Fibroblast of skin of back (primary cell): ENCODE measurements at places on chromosomes 3 and 15.
A peak's percentile ranks its signal among the peaks of the same experiment; 100 is the strongest.

DNA sequence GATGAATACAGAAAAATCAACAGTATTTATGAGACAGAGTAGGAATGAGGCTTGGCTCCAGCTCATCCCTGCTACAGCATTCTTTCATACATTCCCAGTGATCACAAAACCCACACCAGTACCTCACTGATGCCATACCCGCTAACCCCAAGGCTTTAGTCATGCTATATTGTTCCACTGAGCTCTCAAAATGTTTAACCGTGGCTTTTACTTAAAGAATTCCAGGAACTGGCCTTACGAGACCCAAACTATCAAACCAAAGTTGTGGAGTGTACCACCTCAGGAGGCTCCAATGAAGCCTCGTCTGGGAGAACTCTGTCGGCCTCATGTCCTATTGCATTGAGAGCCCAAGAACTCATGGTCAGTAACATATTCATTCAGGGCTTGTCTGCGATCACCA is 278.9 kb downstream of the ULK4 start:
- DNase-seq = peak; percentile 96

- DNase-seq = peak; percentile 60
Observed at GRCh38 chr3:108914774-108915641, 38.7 kb downstream of the GUCA1C start.

GRCh38 chr3:4774531-4774930 is 204.7 kb upstream of the BHLHE40 start:
- DNase-seq = no peak

GRCh38 chr15:82921242-82921641 is 31.3 kb downstream of the HOMER2 start:
- no peak for DNase-seq

DNA sequence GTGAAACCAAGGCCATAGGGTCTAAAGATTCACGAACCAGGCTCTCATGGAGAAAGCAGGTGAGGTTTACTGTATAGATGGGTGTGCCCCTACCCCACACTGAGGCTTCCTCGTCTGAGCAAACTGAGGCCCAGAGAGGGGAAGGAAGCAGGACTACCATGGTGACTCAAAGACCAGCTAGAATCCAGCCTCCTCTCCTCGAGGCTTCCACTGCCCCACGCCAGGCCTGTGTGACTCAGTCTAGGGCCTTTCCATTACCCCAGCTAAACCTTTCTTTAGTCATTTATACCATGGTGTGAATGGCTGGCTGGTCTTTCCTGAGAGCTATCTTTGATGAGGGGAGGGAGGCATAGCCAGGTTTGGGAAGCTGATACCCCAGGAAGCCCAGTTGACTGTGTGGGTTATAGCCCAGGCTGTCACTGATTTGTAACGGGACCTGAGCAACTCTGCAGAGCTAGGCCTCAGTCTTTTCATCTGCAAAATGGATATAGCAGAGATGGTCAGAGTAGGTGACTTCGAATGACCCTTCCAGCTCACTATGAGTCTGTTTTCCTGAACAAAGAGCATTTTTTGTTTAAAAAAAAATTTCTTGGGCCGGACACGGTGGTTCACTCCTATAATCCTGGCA is 3.0 kb upstream of the RHO start:
- DNase-seq = peak; percentile 45

DNA sequence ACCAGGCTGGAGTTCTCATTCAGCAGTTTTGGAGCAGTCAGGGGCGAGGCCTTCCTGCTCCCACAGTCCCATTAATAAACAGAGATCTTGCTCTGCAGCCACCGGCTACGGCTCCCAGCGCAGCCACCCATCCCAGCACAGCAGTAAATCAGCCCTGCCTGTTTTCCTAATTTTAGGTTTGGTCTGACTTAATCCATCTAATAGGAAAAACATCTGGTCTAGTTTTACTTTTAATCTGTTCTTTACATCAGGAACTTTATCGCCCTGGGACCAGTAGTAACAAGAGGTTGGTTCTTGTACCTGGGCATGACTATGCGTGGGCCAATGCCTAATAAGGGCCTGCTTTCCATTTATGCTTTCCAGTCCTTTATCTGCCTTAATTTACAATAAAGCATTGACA is 264.0 kb upstream of the DPH6 start:
- no peak for DNase-seq

- peak; percentile 86 for DNase-seq
Observed at GRCh38 chr15:92930776-92931175, 30.7 kb downstream of the CHD2 start.

DNA sequence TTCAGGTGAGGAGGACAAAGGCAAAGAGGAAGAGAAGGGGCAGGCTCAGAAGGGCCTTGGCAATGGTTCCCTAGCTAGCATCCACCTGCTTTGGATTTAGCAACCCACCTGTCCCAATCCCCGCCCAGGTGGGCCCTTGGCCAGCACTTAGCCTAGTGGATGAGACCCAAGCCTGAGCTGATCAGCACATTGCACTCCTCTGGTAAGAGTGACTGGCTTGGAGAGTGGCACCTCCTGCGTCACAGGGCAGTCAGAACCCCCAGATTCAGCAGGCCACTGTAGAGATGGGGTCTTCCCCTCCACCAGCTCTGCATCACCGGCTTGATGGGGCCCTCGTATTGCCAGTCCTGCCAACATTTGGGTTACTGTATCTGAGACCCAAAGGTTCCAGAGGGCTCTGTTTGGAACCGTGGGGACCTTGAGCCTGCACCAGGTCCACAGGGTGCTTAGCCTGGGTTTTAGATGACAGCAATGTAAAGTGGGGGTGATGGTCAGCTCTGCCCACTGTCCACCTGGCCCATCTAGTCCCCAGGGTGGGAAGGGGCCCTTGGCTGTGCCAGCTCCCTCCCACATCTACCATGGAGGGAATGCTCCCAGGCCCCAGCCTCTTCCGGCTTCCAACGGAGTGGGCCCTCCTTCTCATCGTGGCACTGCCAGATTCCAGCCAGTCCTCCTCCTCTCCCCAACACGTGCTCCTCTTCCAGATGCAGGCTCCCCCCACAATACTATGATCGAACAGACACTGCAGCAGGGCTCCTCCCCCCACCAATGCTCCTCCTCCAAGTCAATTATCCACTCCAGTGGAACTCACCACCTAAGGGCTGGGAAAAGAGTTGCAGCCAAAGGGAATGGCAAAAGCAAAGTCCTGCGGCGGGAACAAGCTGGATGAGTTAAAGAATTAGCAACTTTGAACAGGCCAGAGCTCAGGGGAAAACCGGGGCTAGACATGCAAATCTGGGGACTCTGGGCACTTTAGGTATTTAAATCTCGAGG is 45.7 kb downstream of the LHFPL4 start:
- DNase-seq = no peak

GRCh38 chr15:85168642-85169173 is 187.1 kb downstream of the PDE8A start:
- no peak for DNase-seq

DNA sequence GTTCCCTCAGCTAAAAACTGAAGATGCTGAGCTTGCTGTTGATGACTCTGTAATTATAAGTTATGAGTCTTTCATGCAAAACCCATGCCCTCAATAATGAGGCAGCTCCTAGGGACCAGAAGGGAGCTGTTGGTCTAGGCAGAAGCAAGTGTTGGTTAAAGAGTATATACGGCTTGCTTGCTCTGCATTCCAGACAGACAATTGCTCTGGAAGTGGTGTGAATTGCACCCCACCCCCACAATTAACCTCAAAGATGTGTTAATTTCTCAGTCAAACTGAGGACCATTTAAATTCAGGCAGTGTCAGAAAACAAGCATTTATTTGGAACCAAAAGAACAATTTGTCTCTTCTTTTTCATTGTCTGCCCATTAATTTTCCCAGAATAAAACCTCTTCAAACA is 163.5 kb upstream of the EOMES start:
- no peak for DNase-seq

- peak; percentile 42 for DNase-seq
Observed at GRCh38 chr3:49397470-49397869, 14.3 kb downstream of the RHOA start.

GRCh38 chr15:76575679-76576078 is 239.1 kb downstream of the ISL2 start:
- no peak for DNase-seq

DNA sequence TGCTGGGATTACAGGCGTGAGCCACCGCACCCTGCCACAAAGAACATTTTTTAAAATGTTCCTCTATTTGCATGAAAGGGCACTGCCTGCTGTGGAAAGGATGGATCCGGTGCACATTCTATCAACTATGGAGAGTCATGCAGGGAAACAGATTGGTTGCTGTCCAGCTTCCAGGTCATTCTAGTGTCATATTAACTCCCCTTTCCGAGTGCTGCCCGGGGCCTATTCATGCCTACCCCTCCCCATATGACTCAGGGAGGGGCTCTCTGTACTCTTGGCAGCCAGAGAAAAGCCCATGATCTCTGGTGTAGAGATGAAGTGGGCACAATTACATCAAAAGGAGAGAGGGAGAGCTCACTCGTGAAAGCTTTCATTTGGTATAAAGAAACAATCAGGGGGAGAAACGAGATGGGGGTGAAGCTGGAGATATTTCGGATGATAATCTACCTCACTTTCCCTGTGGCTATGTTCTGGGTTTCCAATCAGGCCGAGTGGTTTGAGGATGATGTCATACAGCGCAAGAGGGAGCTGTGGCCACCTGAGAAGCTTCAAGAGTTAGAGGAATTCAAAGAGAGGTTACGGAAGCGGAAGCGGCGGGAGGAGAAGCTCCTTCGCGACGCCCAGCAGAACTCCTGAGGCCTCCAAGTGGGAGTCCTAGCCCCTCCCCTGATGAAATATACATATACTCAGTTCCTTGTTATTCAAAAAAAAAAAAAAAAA is 16.1 kb upstream of the AHSG start:
- DNase-seq = no peak

- DNase-seq = peak; percentile 98
Observed at GRCh38 chr3:46935168-46935858, 41.2 kb downstream of the CCDC12 start.

- peak; percentile 26 for DNase-seq
Observed at GRCh38 chr15:78914027-78914764, 30.6 kb downstream of the CTSH start.

- no peak for DNase-seq
Observed at GRCh38 chr3:10245081-10245712, 3.1 kb upstream of the TATDN2 start.

- DNase-seq = no peak
Observed at GRCh38 chr3:36652104-36652503, 112.2 kb downstream of the DCLK3 start.

DNA sequence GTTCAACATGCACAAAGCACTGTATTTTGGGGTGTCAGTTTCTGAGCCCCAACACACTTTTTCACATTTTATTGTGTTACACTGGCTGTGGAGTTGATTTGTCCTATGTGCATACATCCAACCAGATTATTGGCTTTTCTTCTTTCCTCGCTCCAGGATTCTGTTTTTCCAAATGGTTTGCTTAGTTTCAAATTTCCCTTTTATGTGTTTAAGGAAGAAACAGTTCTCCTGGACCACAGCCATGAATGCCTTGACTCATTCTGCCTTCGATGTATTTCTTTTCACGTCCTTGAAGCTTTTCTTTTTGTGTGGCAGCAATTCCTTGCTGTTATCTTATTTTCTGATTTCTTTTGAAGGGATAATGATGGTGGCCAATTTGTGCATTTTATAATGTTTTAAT is 53.8 kb downstream of the CACNA2D3 start:
- DNase-seq = peak; percentile 6

GRCh38 chr3:105729667-105730066 is 139.1 kb downstream of the CBLB start:
- DNase-seq = peak; percentile 60

- no peak for DNase-seq
Observed at GRCh38 chr3:107251819-107252218, 125.4 kb upstream of the CCDC54 start.

GRCh38 chr3:17605032-17605431 is 137.4 kb downstream of the TBC1D5 start:
- peak; percentile 76 for DNase-seq

- no peak for DNase-seq
Observed at GRCh38 chr15:38698254-38698653, 133.6 kb upstream of the RASGRP1 start.

GRCh38 chr15:72998226-72998625 is 54.0 kb upstream of the NEO1 start:
- no peak for DNase-seq

DNA sequence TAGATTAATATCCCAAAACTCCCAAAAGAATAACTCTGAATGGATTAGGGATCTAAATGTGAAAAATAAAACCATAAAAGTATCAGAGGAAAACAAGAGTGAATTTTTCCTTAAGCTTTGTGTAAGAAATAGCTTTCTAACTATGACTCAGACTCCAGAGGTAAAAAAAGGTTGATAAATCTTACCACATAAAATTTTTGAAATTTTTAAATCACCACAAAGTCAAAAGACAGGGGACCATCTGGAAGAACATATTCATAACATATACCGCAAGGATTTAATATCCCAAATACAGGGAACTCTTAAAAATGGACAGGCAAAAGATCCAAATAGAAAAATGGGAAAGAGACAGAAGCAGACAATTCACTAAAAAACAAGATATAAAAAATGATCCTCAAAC is 145.0 kb downstream of the ARNT2 start:
- DNase-seq = peak; percentile 83

GRCh38 chr3:26535151-26535550 is 87.4 kb upstream of the LRRC3B start:
- DNase-seq = no peak

DNA sequence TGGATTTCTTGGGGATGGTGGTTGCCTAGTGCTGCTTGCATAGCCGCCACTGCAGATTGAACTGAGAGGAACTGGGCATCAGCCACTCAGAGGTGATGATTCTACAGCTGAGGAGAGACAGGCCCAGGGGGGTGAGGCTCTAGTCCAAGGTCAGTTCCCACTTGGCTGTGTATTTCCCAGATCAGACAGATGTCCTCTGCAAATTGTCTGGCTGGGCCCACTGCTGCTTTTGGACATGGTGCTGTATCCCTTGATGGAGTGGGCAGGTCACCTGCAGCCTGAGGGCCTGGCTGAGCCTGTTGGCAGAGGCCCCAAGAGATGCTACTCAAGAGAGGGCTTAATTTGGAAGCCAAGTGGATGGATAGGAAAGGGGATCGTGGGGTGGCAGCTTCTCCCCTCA is 124.5 kb upstream of the CTDSPL start:
- DNase-seq = no peak

DNA sequence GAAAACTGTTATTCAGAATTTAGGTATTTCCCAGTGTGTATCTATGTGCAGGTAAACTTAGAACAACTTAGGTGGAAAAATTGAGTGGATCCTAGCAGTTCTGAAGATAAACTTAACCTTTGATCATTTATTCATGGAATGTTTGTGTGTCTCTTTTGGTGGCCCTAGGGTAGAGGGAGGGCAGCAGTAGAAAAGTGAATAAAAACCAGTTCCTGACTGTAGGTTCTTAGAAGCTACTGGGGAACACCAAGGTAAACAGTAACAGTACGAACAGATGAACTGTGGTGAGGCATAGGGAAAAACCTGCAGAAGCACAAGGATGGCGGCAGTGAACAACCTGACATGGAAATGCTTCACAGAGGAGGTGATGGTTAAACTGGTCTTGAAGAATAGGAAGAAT is 2.5 kb downstream of the SNRK start:
- DNase-seq = no peak

DNA sequence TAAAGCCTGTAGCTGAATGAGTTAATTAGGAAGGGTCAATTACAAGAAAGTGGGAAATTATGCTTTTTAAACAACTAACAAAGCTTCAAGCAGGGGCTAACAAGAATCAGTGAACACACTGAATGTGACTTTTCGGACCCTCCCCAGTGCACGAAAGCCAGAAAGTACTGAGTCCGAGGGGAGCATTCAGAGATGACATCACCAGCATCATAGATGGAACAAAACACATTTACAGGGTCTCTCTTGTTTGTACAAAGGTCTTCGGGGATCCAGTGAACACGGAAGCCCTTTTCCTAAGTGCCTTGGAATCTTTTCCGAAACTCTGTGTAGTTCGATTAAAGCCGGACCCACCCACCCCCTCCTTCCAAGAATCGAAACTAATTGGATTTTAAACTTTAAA is 829 bp downstream of the DCP1A start:
- DNase-seq = peak; percentile 18
